Fibroblast of lung (primary cell): ENCODE measurements at places on chromosomes 5 and 9.

DNA sequence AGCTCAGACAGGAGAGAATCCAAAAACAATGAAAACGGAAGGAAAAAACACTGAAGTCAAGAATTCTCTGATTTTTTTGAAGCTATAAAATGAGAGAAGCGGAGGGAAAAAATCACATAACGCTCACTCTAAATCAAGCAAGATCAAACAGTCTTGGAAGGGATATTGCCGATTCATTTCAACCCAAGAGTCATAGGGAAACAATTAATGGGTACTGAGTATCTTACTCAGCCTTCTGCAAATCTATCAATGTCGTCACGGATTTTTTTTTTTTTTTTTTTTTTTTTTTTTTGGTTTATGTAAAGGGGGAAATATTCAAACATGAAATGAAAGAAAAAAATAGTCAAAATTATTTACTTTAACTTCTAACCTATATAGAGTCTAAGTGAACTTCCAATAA, 9.5 kb downstream of the MEF2C start:
- DNase-seq, result no peak

- DNase-seq, result peak; percentile 37
Observed at GRCh38 chr9:109401169-109401989, 80.5 kb upstream of the EPB41L4B start.

- no peak for DNase-seq
Observed at GRCh38 chr9:6758248-6758497, 400 bp downstream of the KDM4C start.

- DNase-seq, result no peak
Observed at GRCh38 chr9:105083256-105083655, 155.3 kb upstream of the ABCA1 start.

DNA sequence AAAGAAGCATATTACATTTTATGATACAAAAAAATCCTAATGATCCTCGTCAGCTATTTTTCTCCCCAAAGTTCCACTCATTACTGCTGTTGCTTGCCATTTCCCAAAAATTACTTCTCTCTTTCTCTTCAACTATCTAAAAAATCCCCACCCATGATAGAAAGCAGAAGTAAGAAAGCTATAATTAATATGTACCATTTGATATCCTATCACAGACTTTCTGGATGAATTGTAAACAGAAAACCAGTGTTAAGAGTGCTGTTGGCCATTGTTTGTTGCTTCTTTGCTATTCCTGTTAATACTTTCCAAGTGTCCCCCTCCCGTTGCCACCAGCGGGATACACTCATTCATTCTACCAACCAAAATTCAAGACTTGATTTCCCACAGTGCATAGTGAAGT, 136.3 kb upstream of the SMARCA2 start:
- no peak for DNase-seq

DNA sequence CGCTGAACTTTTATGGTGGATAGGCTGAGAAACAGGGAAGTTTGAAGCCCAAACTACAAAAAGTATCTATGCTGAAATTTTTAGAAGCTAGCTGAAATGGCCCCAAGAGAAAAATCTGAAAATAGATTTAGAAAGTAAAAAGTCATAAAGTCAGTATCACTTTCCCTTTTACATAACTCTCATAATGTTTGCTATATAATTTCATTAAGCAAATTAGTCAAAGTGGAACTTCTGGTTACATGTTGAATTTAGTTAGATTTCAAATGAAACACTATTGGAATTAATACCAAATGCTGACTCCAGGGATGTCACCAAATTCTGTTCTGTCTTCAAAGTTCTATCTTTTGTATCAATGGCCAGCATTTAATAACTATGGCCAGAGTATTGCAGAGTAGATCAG, 126.9 kb downstream of the TTC39B start:
- DNase-seq, result no peak

DNA sequence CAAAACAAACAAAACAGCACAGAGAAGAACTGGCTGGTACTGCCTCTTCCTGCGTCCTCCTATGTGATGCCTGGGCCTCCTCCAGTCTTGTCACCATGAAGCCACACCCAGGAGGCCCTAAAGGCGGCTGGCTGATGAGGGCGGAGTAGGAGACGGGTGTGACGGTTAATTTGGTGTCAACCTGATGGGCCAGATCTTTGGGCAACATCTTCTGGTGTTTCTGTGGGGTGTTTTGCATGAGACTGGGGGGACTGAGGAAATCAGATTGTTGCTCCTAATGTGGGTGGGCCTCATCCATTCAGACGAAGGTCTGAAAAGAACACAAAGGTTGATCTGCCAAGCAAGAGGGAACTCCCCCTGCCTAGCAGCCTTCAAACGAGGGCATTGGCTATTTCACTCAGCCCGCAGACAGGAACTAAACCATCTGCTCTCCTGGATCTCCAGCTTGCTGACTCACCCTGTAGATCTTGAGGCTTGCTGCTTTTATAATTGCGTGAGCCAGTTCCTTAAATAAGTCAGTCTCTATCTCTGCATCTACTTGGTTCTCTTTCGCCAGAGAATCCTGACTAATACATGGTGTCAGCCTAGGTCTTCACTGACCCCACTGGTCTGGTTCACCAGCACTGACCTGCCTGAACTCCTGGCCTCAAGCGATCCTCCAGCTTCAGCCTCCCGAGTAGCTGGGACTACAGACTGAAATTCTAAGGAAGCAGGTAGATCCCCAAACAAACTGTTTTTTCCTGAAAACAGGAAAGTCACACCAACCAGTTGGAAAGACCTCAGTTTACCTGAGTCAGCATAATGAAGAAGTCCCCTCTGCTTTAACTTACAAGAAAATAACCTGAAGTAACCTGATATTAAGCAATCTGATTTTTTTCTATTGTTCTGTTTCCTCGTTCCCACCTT, 12.8 kb upstream of the ZFP62 start:
- peak; percentile 40 for DNase-seq

DNA sequence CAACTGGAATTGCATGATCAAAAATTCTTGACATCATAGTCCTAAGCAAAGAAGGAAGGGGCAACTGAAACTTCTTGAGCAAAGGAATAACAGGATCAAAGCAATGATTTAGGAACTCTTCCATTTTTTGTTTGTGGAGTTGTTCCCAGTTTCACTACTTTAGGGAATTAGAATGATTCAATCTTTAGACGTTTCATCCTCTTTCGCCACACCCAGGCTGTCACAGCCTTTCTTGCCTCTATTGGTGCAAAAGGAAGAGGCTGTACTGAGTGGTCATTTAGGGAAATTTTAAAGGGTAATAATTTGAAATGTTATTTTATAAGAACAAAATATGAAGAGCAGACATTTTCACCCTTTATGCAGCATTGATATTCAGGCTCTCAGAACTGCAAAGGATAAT, 1026.0 kb upstream of the ARRDC3 start:
- peak; percentile 37 for DNase-seq

DNA sequence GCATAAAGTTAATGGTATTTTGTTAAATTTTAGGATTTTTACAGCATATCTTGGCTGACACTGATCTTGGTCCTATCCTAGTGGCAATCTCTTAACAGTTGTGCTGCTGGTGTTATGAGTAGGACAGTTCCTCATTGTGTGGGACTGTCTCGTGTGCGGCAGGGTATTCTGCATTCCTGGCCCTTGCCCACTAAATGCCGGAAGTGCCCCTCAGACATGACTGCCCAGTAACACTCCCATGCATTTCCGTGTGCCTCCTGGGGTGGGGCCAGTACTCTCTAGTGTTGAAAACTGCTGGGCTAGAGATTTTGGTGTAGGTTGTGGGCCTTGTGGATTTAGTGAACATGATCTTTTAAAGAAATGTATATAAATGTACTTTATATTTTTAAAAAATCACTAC, 227.1 kb upstream of the DMRT1 start:
- peak; percentile 24 for DNase-seq

DNA sequence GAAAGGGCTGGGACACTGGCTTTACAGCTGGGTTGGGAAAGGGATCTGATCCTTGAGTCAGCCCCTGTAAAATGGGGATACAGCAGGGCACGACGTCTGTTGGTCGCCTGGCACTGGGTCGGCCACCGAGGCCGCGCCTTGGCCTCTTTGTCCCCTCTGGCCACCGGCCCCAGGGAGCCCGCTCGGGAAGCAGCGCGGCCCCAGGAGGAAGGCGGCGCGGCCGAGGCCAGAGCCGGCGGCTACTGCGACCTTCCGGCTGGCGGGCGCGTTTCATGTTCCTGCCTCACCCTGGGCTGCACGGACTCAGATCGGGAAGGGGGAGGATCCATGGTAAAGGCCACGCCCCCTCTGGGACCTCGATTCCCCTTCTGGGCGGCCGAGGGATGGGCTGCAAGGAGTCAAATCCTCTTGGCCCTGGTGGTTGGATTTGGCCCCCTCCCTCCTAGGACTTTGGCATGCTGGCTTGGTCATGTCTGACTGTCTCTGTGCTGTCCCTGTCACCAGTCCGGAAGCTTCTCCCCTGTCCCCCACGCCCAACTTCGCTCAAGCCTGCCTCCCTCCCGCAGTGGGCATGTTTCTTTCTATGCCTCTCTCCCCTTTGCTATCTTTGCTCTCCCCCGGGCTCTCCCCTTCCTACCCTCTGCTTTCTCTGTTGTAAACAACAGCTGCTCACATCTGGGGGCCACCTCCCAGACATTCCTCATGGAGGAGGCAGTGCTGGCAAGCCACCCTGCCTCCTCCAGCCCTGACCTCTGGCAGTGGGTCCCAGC, 25.8 kb downstream of the FPGS start:
- peak; percentile 77 for DNase-seq

GRCh38 chr5:9394221-9394620, 151.7 kb downstream of the SEMA5A start:
- no peak for DNase-seq

- DNase-seq, result no peak
Observed at GRCh38 chr9:123536455-123536868, 180.5 kb downstream of the CRB2 start.

DNA sequence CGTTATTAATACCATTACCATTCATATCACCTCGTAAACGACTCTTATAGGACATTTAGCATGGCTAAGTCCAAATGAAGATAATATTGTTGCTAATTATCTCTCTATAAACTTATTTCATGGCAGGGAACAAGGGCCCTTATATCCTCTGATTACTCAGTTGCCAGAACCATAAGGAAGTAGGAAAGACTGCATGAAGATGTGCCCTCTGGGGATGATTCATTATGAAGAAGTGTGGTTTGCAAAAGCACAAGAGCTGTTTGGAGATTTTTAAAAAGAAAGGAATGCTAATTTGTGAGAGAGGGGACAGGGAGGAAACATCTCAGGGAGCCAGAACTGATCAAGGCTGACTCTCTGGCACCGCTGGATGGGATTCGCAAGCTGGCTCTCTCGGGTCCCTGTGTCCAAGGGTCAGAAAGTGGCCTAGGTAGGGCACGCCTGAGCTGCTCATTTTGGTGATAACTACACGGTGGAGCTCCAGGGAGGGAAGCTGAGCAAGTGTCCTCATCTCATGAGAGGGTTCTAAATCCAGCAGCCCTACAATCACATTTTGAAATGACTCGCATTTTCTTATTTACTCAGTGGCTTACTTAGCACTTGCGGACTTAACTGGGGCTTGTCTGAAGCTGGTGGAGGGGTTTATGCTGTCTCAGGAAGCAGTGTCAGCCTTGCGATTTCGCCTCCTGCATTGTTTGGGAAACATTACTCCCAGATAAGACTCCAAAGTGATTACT, 136.8 kb downstream of the C5orf15 start:
- no peak for DNase-seq

- no peak for DNase-seq
Observed at GRCh38 chr5:180669661-180670060, 20.3 kb upstream of the FLT4 start.

- no peak for DNase-seq
Observed at GRCh38 chr5:174919351-174919750, 195.0 kb downstream of the MSX2 start.
